ENCODE measurements at places on chromosomes 4 and X.

DNA sequence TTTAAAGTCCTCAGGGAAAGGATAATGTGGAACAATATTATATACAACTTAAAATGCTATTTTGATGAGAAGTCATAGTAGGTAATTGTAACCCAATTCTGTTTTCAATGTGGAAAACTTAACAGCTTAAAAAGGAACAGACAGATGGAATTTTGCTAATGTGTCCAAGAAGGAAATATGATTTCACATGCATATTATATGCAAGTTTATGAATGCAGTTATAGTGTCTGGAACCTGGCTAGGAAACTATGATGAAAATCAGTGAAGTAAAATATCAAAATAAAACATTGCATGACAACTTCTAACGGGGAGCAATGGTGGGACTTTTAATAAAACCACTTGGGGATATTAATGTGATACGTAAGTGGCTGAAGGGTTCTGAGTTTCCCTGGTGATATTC lies 152.6 kb upstream of the HAND2 start:
- no peak for DNase-seq

GRCh38 chrX:53049127-53049517 lies 533 bp downstream of the GPR173 start:
- DNase-seq, result no peak

- no peak for DNase-seq
Observed at GRCh38 chr4:83331956-83332355, 2.7 kb downstream of the HPSE start.

GRCh38 chr4:75514949-75515612 lies 808 bp downstream of the THAP6 start:
- DNase-seq, result no peak

DNA sequence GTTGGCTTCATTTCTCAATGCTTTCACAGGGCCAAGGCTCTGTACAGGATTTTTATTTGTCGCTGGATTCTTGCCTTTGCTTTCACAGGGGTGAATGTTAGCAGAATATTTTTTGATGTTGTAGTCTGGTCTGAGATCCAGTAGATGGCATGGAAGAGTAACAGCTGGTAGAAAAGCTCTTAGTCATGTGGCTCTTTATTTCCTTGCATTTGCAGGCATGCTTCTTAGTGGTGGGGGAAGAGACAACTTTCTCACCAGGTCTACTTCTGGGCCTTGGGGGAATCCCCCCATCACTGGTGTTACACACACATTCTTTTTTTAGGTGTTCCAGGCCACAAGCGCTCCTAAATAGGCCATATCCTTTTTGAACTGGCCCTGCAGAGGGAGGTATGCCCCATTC lies 58.2 kb upstream of the DKK2 start:
- no peak for DNase-seq

DNA sequence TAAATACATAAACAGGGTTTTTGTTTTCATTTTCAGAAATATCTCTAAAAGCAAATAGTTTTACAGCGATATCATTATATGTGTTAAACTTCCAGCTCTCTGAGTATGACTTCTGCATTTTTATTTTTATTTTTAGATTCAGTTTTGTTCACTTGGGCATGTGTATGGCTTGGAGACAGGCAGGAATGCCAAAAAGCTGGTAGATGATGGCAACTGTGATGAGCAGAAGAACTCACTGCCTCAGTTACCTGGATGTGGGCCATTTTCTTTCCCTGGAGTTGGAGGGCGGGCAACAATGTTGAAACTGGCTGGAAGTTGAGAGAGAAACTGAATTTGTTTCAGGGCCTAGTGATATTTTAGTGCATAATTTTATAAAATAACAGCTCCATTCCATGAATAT lies 266.4 kb downstream of the ARHGAP24 start:
- DNase-seq, result no peak

- no peak for DNase-seq
Observed at GRCh38 chr4:123018396-123018775, 96.0 kb upstream of the NUDT6 start.

GRCh38 chr4:35534962-35535361 lies 709.4 kb downstream of the ARAP2 start:
- no peak for DNase-seq

GRCh38 chr4:6179362-6179761 lies 21.0 kb downstream of the JAKMIP1 start:
- DNase-seq, result no peak

DNA sequence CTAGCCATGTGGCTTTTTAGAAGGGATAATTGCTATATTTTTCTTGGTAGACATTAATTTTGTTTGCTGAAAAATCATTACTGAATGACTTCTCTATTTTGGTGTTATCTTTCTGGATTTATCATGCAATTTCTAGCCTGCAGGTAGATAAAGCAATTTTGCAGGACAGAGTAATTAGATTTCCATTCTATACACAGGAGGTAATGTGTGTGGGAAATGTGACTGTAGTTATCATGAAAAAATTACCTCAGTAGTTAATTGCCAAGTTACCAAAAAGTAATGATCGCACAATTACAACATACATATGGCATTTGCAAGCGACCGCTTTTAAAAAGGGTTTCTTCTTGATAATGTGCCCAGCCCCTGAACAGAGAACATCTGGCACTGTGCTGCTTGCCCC lies 66.1 kb downstream of the KIT start:
- no peak for DNase-seq

GRCh38 chr4:85151786-85152185 lies 185.3 kb upstream of the WDFY3 start:
- DNase-seq, result no peak

DNA sequence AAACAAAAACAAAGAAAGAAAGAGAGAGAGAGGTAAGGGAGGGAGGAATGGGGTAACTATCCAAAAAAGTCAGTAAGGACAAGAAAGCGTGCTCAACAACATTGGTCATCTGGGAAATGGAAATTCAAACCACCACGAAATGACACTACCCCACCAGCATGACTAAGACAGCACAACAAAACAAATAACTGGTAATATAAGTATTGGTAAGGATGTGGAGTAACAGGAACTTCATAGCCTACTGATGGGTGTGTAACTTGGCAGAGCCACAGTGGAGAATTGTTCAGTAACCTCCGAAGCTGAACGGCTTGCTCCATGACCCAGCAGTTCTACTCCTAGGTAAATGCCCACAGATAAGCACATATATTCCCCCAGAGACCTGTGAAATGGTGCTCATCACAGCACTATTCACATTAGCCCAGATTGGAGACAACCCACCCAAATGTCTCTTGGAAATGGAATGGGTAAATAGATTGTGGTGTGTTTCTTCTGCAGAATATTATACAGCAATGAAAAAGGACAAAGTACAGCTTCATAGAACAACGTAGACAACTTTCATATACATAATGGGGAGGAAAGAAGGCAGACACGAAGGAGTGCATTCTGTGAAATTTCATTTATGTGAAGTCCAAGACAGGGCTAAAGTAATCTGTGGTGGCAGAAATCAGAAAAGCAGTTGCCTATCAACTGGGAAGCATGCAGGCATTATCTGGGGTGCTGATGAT lies 95.5 kb upstream of the ATP6AP2 start:
- no peak for DNase-seq

- no peak for DNase-seq
Observed at GRCh38 chrX:46577221-46578005, 3.8 kb downstream of the CHST7 start.

DNA sequence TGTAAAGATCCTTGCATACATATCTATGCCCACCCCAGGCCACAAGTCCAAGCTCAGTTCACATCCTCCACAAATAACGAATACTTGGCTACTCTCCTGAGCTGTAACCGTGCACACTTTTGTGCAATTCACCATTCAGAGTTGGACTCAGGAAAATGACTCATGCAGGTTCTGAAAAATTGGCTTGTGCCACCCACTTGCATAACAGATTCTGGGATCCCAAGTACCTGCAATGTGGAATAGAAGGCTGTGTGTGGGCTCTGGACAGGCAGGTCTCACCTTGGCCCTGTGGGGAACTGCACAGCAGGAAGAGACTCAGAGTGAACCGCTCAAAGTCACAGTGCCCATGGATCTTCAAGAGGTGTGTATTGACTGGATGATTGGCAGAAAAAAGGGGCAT lies 502.7 kb downstream of the PACRGL start:
- DNase-seq, result no peak

- DNase-seq, result no peak
Observed at GRCh38 chrX:123036401-123036800, 147.7 kb upstream of the GRIA3 start.

DNA sequence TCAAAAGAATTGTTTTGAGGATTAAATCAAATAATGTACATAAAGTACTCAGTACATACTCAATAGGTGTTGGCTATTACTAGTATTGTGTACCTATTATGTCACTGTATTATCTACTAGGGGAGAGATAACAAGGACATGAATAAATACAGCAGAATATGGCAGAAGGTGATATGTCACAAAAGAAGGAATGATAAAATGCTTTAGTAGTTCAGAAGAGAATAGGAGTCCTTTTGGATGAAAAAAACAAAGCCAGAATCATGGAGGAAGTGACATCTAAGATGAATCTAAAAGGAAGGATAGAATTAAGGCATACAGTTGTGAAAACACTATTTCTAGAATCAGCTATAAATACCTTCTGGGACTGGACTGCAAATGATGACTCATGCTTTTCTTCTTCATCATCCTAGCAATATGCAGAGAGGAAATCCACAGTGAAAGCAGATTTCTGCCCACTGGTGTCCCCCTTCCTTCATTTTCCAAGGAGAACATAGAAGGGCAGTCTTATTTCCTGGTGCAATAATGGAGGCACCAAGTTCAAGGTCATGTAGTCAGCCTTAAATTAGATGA lies 98.7 kb downstream of the GLUD2 start:
- no peak for DNase-seq

- no peak for DNase-seq
Observed at GRCh38 chr4:149112109-149112508, 669.9 kb upstream of the NR3C2 start.

GRCh38 chr4:185352202-185352601 lies 43.5 kb downstream of the LRP2BP start:
- no peak for DNase-seq

GRCh38 chr4:120263618-120264017 lies 197.0 kb upstream of the MAD2L1 start:
- DNase-seq, result no peak

DNA sequence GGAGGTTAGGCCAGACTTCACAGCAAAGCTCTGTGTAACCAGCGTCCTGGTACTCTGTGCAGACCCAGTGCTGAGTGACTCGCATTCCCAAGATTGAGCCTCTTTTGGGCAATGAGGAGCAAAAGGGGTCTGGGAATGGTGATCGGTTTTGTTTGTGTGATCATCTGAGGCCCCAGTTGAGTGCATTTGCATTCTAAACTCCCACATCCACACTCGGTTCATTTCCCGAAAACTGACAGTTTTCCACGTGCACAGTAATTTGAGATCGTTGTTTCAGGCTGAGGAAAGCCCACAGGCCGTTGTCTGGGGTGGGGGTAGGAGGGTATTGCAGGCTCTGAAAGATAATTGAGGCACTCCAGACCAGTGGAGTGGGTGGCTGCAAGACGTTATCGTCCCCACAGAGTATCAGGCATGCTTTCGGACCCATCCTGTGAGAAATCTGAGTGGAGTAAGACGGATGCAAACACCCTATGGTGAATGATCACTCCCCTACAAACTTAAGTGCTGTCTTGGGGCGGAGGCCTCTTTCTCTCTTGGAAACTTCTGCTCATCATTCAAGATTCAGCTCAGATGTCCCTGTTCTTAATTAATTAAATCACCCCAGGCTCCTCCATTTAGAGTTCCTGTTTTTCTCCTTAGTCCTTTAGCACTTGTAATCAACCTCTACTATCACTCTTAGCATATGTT lies 96.1 kb downstream of the AFF1 start:
- no peak for DNase-seq

DNA sequence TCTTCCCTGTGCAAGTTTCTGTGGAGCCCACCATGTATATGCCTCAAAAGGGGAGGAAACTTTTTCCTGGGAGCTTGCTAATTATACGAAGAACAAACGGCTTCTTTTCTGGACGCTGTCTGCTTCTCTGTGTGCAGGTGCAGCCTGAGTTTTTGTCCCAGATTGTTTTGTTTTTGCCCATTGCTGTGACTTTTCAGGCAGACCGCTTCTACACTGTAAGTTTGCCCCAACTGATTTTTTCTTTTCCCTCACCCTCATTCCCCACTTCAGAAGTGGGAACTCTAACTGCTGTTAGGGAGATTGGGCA lies 51.9 kb downstream of the HMGB2 start:
- DNase-seq, result no peak

DNA sequence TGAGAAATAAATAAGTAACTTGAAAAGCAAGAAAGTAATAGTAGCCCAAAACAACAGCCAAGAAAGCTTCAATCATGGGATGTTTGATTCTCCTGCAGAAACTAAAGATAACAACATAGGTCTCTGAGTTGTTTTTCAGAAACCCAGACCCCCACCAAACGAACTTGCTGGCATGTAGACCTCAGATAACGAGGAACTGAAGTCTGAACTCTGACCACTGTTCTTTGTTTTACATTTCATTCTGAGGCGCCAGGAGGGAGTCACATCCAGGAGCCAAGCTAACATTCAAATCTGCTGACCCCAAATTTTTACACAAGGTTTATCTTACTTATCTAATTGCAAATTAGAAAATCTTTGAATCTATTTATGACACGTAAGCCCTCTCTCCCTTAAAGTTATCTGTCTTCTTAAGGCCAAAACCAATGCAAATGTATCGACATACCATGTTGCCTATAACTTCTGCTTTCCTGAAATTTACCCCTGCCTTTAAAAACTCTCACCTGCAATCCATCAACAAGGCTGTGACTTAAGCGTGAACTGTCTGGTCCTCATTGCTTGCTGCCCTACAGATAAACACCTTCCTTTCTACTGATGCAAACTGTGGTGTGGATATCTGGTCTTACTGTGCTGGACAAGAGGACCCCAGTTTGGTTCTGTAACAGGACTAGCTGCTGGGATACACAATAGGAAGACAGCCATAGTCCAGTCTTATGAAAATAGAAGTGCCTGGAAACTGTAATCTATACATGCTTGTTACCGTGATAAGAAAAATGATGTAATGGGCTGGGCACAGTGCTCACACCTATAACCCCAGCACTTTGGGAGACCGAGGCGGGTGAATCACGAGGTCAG lies 37.5 kb upstream of the NEIL3 start:
- DNase-seq, result no peak

DNA sequence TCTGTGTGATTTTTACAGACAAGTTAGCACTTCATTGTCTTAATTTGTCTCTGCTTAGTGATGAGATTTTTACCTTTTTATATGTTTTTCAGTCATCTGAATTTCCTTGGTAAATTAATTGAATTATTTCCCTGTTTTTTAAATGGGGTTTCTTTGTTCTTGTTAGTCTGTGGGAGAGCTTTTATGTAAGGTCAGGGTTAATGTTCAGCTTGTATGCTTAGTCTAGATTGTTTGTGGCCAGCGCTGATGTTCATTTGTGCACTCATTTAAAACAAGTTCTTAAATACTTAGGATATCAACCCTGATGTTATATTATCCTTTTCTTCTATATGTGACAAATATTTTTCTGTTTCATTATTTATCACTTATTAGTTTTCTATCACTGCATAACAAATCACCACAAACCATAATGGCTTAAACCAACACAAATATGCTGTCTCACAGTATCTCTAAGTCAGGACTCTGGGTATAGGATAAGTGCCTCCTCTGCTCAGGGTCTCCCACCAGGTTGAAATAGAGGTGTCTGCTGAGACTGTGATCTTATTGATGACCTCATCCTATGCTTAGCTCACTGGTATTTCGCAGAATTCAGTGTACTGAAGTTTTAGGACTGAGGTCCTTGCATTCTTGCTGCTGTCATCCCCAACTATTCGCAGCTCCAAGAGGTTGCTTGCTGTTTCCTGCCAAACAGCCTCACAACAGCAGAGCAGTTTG lies 53.2 kb downstream of the ATP10D start:
- no peak for DNase-seq

- no peak for DNase-seq
Observed at GRCh38 chr4:75989846-75990528, 758 bp downstream of the SDAD1 start.

Measured in activated CD4-positive, CD25-positive, alpha-beta regulatory T cell (primary cell).